ENCODE measurements at places on chromosomes 2 and 18.

DNA sequence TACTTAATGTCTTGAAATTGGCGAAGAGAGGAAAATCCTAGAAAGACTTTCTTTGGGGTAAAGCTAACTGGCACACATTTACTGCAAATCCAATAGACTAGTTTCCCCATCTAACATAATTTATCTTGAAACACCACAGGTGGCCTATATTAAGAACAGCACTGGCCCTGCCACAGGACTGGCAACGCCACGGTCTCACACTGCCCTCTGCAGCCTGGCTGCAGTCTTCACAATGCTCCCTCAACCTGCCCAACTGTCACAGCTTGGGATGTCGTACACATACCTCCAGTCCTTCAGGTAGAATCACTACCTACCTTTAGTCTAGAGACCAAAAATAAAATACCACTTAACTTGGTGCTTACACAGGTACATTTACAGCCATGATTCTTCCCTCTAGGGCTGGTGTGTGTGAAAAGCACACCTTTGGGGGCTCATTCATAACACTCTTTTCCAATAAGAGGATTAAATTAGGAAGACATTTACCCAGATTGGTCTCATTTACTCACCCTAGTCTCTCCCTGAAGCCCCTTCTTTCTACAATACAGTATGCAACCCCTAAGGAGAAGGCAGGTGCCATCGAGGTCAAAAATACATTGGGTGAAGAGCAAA, 222.2 kb downstream of the C1D start:
- DNase-seq = no peak

DNA sequence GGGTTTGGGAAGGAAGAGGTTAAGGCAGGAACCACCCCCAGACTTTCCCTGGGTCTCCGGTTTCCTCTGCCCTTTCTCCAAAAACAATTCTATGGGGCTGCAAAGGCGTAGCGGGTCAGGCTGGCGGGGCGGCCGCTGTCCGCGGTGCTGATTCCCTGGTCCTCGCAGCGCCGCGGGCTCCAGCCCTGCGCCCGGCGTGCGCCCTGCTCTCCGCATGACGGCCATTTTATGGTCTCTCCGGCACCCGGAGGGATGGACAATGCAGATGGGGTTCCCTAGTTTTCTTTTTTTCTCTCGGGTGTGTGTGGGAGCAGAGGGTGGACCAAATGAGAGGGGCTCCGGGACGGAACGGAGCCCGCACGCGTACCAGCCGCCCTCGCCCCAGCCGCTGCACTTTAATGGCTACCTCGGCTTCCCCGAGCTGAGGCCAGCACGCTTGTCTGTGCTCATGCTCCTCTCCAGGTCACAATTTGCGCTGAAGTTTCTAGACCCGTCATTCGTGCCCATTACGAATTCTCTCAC, 1.6 kb downstream of the ST8SIA3 start:
- no peak for DNase-seq

- DNase-seq = no peak
Observed at GRCh38 chr2:55966401-55967118, 43.0 kb upstream of the EFEMP1 start.

GRCh38 chr18:8794156-8794933, 89.0 kb downstream of the MTCL1 start:
- no peak for DNase-seq

- DNase-seq = no peak
Observed at GRCh38 chr18:26809346-26809745, 56.2 kb downstream of the AQP4 start.
